RPMI7951 (cell line): ENCODE measurements at places on chromosomes 6 and 20. TPM values are rescaled to one million over a fixed set of nuclear protein-coding genes. Genes with fewer than 3 reads are reported as not detected.

The CD24 gene
- 0.72 and 1.9 TPM in 2 replicates for total RNA-seq

The BMP6 gene
- not detected in 2 replicates for total RNA-seq

- no peak for DNase-seq
Measured at GRCh38 chr6:142376115-142376514, 74.3 kb downstream of the ADGRG6 start.

- peak; percentile 86 for DNase-seq
Measured at GRCh38 chr6:6749702-6750491, 161.4 kb downstream of the LY86 start.

GRCh38 chr20:17343091-17343490 is 116.3 kb downstream of the PCSK2 start:
- no peak for DNase-seq
